ENCODE measurements at places on chromosomes 2 and 18.
A peak's percentile ranks its signal among the peaks of the same experiment; 100 is the strongest.

- DNase-seq = no peak
Measured at GRCh38 chr2:21890716-21891115, 766.9 kb downstream of the TDRD15 start.

- no peak for DNase-seq
Measured at GRCh38 chr2:115413791-115414190, 971.4 kb downstream of the DPP10 start.

- no peak for DNase-seq
Measured at GRCh38 chr18:74539289-74539688, 5.0 kb downstream of the CNDP1 start.

- peak; percentile 73 for DNase-seq
Measured at GRCh38 chr2:172834881-172835280, 99.2 kb downstream of the RAPGEF4 start.

- DNase-seq = no peak
Measured at GRCh38 chr2:55958756-55959155, 35.2 kb upstream of the EFEMP1 start.

DNA sequence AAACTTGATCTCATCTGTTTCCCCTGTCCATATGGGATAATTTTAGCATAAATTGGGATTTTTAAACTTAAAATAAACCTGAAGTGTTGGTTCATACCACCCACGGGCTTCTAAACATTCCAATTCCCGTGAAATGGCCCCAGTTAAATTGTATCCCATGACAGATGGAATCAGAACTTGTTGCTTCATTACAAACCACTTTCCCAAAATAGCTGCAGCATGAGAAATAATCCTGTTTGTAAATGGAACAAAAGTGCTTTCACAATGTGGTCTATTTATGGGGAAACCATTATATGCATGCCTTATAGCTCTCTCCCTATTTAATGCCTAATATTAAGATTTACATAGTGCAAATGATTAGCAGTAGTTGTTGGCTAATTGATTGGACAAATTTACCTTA is 15.9 kb downstream of the SCG2 start:
- DNase-seq = peak; percentile 81

DNA sequence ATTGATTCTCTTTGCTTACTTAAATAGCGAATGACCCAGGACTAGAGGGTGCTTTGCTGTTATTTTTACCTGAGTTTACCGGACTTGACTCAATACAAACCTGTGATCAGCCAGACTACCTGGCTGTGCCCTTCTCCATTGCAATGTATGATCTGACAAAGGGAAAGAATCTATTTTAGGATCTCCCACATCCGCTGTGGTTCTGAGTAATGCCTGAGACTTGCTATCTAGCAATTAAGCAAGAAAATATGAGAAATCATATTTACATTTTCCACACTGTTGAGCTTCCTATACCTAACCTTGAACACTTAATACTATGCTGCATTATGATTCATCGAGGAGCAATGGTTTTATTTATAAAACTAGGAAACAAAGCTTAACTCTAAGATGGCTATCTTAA is 215.2 kb downstream of the RAD51AP2 start:
- DNase-seq = no peak

DNA sequence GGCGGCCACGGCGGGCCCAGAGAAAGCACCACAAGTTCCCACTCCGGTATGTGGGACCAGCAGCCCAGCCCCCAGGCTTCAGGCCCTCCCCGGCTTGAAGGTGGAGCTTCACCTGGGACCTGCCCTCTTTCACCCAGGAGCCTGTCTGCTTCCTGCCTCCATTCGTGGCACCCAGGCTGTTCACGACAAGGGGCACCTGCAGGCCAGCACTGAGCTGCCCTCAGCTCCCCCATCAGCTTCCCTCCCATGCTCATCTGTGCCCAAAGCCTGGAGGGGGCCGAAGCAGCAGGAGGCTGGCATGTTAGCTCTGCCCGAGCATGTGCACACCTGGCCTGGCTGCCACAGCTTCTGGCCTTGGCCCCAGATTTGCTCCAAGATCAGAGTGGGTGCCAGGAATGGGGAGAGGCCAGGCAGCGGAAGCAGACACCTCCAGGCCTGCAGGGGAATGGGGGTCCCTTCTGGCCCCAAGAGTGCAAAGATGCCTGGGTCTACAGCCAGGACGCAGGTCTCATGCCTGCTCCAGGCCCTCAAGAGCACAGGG is 312.4 kb upstream of the SYT4 start:
- DNase-seq = no peak

DNA sequence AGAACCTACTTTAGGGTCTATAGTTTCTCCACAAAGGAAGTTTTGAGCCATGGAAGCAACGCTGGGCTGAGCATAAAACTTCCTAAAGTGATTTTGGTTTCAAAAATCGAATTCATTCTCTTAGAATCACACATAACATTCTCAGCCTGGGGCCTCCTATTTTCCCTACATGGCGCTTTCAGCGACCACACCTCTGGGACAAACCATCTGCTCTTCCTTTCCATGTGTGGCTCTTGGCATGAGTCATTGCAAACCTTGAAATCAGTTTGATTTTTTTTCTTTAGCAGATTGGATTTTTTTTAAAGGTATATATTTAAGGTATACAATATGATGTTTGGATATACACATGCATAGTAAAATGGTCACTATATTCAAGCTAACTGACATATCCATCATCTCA is 72.5 kb upstream of the APCDD1 start:
- no peak for DNase-seq

- DNase-seq = peak; percentile 39
Measured at GRCh38 chr2:71100195-71100964, 29.6 kb downstream of the MCEE start.
